ENCODE measurements at places on chromosomes 2 and 18. TPM values are rescaled to one million over a fixed set of nuclear protein-coding genes. Genes with fewer than 3 reads are reported as not detected.

The RGPD4 gene
- 0.10 TPM for total RNA-seq

The SNORC gene
- 1.9 TPM for total RNA-seq

GRCh38 chr2:213232649-213233437 is 51.4 kb upstream of the SPAG16 start:
- H3K36me3 ChIP-seq = no peaks in the 10 kb centered on the region
- H3K27ac ChIP-seq = no peak overlapping the region
- H3K27me3 ChIP-seq = peaks cover 8% of the 10 kb centered on the region
- H3K4me1 ChIP-seq = peaks cover 8% of the 10 kb centered on the region
- DNase-seq = peak; percentile 18

GRCh38 chr2:57878171-57878865 is 168.3 kb upstream of the VRK2 start:
- H3K4me3 ChIP-seq = no peak overlapping the region
- no peaks in the 10 kb centered on the region for H3K4me1 ChIP-seq
- no peaks in the 10 kb centered on the region for H3K36me3 ChIP-seq
- H3K27me3 ChIP-seq = no peaks in the 10 kb centered on the region
- H3K27ac ChIP-seq = no peak overlapping the region
- no peak for DNase-seq

DNA sequence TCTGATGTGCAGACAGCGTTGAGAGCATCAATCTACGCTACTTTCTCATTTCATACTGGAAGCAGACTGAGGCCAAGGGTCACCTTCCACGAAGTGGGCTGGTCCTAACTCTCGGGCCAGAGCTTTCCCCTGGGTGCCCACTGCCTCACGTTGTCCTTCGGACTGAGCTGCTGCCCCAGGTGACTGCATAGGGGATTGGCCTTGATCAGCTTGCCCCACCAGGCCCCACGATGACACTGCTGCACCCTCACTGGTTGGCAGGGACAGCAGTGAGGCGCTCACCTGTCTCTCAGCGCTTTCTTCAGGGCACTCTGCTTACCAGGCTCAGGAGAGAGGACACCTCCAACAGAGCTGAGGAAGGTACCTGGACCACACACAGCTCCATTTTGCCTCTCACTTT is 47.3 kb downstream of the CABLES1 start:
- no peak overlapping the region for H3K4me3 ChIP-seq
- no peak overlapping the region for H3K27ac ChIP-seq

All from activated CD4-positive, alpha-beta memory T cell treated with anti-CD3 and anti-CD28 coated beads, Interleukin-2, amount 10 ng/mL, durations not matched to agents 7 days and 5 days (primary cell).